Activated CD4-positive, alpha-beta T cell treated with anti-CD3 and anti-CD28 coated beads for 1 hour (primary cell): ENCODE measurements at places on chromosomes 13 and 19.

DNA sequence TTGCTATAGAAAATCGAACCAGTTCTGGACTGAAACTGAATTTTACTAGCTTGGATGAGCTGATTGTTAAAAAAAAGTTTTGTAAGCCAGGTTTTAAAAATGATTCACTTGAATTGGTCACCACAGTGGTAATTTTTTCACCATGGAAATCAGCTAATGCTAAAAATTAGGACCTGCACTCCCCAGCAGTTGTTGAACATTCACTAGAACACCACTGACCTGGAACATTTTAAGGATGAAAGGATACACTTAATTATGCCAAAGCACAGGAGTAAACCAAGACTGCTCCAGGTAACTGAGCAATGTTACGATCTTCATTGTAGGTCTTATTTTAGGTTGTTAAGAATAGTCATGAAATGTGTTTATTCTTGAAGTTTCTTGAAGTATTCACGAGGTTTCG is 1342.6 kb upstream of the SPRY2 start:
- DNase-seq, result no peak

DNA sequence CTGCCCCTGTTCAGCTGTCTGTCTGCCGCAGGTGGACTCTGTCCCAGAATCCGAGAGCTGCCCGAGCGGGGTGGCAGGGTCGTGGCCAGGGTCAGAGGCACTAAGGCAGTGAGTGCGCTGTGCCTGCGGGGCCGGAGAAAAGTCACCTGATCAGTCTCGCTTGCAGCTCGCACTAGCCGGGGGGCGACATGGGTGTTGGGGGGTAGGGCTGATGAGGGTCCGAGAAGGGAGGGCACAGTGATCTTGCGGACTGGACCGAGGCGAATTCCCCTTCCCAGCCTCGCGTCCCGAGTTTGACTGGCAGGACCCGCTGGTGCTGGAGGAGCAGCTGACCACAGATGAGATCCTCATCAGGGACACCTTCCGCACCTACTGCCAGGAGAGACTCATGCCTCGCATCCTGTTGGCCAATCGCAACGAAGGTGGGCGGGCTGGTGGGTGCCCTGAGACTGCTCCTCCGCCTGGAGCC is 627 bp downstream of the GCDH start:
- no peak for DNase-seq

DNA sequence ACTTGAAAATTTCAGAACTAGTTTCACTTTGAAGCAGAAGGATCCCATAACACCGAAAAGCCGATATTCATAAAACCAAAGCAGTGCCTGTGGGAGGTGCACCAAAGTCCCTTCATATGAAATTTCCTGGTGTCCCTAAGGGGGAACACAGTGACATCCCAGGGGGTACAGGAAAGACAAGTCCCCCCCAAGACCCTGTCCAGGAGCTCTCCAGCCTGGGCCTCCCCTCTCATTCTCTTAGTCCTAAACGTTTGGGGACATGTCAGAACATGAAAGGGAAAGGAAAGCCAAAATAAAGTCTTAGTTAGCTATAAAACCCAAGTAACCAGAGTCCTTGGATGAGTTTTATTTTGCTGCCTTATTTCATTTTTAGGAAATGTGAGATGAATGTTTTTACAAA is 56.6 kb downstream of the MRPL57 start:
- DNase-seq, result no peak

- DNase-seq, result no peak
Measured at GRCh38 chr13:107715496-107715895, 499.8 kb downstream of the LIG4 start.

DNA sequence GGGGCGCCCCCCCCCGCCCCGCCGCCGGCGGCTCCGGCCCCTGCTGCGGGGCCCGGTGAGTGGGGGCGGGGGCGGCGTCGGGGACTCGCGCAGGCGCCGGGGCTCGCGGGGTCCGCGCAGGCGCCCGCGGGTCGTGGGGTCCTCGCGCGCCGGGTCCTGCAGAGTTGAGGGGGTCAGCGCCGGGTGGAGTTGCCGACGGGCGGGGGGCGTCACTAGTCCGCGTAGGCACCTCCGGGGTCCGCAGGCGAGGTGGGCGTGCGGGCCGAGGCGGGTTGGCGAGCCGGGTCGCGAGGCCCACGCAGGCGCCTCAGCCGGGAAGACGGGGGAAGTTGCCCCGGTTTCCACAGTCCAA is 365 bp downstream of the PPP6R1 start:
- DNase-seq, result no peak

- no peak for DNase-seq
Measured at GRCh38 chr13:24865163-24865953, 101.4 kb downstream of the RNF17 start.

DNA sequence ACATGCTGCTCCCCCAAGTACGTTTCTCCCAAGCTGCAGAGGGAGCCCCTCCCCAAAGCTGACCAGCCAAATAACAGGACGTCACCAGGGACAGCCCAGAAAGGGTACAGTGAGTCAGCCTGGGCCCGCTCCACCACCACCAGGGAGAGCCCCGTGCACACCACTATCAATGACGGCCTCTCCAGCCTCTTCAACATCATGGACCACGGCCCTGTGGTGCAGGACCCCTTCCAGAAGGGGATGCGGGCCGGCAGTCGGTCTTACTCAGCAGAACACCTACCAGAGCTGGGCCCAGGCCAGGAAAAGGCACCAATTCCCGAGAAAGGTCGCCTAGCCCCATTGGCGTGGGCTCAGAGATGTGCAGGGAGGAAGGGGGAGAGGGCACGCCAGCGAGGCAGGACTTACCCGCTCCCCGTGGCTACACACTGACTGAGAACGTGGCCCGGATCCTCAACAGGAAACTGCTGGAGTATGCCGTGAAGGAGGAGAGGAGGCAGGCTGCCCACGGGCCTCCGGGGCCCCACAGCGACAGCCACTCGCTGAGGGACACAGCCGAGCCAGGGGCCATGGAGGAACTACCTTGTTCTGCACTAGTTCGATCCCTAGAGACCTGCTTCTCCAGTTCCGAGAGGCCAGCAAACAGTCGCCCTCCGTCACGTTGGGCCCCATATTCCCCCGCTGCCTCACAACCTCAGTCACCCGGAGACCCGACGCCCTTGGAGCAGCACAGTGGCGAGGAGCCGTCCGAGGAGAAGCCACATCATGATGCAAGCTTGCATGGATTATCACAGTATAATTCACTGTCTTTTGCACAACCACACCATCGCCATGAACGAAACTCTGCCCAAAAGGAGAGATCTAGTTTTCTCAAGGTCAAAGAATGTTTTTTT is 815.9 kb upstream of the KLHL1 start:
- no peak for DNase-seq

DNA sequence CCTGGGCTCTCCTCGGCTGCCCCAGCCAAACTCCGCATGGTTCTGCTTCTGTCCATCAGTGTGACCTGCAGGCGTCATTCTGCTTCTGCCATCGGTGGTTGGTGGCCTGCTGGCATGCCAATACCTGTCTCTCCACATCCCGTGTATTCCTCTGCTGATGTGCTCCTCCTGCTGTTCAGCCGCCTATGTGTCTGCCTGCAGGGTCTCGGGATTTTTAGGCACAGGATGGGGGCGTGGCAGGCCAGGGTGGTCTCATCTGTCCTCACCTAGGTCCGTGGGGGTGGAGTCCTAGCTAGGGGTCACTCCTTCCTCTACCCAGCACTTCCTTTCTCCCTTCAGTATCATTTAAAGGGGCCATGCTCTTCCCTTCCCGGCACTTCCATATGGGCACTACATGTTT is 33.0 kb upstream of the SGCG start:
- no peak for DNase-seq

GRCh38 chr19:50520822-50521465 is 7.2 kb upstream of the ASPDH start:
- DNase-seq, result no peak

DNA sequence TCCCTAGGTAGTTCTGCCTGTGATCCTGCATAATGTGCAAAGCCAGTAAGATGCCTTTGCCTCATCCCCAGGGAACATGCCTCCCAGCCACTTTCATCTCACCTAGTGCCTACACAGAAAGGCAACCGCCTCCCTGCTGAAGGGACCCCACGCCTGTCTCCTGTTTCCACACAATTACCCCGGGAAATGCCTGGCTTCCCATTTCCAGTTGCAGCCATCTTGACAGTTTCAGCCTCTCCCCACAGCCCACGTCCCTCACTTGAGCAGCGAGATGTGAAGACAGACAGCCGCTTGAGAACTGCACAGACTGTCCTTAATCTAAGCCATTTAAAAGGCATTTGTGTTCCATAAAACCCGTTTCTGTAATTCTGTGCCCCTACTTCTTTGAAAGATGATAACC is 4.7 kb upstream of the UQCRFS1 start:
- no peak for DNase-seq

- no peak for DNase-seq
Measured at GRCh38 chr13:71260246-71260645, 606.8 kb downstream of the DACH1 start.

DNA sequence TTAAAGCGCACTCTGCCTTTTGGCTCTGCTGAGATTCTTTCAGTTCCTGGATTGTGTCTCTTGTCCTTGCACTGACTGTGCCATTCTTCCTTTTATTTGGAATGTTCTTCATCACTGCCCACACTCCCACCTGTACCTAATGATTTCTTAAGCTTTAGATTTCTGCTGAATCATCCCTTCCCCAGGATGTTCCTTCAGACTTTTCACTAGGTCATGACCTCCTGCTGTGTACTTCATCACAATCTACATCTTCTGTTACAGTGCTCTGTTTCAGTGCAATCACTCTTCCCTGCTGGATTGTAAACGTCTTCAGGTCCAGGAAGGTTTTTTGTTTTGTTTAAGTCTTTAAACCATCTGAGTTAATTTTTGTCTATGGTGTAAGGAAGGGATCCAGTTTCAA is 281.0 kb downstream of the ATP8A2 start:
- DNase-seq, result no peak

DNA sequence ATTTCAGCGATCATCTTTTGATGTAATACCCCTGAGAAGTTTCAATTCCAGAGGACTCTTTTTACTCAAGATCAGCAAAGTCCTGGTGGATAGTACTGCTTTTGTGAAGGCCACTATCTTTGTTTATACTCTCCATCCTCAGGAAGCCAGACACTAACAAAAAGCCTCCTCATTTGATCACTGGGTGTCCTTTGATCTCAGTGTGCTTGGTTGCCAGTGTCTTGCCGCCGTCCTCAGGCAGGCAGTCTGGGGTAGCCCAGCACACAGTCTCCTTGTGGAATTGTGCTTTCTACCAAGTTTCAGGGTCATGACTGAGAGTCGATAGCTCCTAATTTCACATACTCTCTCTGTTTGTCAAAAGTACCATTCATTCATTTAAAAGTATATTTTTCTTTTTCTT is 762.2 kb downstream of the EFNB2 start:
- no peak for DNase-seq

- DNase-seq, result no peak
Measured at GRCh38 chr13:65600702-65601101, 1629.4 kb downstream of the PCDH9 start.

DNA sequence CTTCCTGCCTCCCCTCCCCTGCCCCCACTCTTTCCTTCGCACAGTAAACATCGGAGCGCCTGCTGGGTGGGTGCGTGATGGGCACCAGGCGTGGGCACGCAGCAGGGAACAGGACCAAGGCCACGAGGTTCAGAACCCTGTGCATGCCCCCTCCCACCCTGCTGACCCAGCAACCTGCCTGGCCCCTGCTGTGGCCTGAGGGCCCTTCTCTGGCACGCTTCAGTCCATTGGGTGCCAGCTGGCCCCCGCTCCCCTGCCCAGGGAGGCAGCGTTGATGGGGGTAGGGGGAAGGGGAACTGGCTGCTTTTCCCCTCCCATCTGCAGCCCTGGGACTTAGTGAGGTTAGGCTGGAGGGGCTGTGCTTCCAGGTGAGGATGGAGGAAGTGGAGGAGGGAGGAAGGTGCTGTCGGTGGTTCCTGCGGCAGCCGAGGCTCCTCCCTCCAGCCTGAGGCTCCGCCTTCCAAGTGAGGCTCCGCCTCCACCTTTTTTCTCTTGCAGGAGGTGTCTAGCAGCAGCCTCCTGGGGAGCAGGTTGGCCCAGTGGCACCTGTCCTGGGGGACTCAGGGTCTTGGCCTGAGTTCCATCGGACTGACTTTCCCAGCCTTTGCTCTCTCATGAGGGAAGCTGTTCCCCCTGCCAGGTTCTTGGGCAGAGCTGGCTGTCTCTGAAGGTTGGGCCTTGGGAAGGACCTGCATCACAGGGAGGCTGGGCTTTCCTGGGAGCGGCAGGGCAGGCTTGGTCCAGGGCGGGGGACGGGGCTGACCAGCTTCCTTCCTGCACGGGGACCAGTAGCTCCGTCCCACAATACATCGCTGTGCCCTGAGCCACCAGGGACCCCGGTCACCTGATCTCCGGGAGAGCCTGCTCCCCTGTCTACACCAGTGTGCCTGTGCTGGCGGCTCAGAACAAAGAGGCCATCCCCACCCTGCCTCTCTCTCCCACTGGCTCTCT is 7.3 kb downstream of the PIAS4 start:
- DNase-seq, result no peak

DNA sequence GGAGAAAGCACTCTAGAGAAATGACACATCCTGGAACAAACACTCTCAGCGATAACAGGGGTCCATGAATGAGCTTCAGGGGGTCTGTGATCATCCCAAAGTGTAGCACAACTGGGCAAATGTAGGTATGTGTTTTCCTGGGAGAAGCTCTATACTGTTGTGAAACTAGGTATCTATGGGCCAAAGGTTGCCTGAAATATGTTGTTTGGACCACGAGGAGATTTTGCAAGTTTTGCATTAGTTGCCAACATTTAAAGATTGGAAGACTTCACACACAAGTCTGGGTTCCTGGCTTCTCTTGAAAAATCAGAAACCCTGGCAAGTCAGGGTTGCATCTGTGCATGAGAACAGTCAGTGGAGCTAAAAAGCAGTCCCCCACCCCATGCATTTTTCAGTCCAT is 26.7 kb upstream of the POU2F2 start:
- no peak for DNase-seq

- no peak for DNase-seq
Measured at GRCh38 chr13:61277586-61278276, 137.9 kb downstream of the PCDH20 start.

DNA sequence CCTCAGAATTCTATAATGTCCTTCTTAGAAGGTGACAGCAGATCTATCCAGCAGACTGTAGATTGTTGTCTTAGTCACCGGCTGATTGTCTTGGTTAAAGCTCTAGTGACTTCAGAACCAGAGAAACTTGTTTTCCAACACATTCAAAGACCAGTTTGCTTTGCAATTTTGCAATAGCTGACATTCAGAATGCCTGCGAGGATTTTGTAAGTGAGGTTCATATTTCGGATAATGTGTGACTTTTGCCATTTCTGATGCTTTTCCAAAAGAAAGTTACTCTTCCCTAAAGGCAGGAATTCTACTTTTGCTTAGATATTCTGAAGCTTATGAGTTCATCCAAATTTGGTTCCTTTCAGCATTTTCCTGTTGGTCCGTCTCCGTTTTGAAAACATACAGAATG is 13.2 kb downstream of the SPINT2 start:
- no peak for DNase-seq

- DNase-seq, result no peak
Measured at GRCh38 chr19:49642492-49643035, 555 bp downstream of the SCAF1 start.

GRCh38 chr19:50478901-50479715 is 2.5 kb upstream of the GARIN5A start:
- no peak for DNase-seq
